ENCODE measurements at places on chromosomes 5 and 9.

DNA sequence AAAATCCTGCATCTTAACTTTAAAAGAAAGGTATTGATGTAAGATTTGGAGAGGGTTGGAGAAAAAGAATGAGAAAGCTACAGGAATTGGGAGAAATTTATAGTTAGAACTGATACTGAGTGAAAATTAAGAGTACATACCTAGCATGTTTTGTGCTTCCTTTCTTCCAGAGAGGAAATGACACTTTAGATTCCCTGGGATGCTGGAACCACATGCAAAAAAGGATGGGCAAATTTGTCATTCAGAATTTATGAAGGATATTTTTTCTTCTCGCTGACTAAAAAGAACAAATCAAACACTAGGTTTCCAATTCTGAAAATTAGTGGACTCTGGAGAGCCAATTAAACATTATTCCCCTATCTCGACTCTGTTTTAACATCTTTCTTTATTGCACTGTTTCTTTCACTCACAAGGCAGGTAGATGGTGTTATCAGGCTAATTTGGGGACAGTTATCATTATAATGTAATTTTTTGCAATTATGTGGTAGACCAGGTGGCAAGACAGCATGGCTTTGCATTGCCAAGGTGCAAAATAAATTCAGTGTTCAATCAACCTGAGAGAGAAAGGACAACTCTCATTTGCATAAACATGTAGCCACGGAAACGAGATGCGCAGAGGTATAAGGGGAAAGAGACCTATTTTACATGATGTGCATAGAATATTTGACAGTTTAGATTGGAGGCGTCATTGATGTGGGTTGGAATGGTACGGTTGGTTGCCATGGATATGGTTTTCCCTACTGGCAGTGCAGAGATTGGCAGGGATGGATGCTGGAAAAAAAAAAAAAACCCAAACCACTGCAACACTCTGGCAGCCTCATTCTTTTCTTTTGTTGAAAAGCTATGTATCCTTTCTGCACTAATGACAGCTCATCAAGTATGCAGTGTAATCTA is 320.4 kb upstream of the CCNH start:
- DNase-seq = no peak

DNA sequence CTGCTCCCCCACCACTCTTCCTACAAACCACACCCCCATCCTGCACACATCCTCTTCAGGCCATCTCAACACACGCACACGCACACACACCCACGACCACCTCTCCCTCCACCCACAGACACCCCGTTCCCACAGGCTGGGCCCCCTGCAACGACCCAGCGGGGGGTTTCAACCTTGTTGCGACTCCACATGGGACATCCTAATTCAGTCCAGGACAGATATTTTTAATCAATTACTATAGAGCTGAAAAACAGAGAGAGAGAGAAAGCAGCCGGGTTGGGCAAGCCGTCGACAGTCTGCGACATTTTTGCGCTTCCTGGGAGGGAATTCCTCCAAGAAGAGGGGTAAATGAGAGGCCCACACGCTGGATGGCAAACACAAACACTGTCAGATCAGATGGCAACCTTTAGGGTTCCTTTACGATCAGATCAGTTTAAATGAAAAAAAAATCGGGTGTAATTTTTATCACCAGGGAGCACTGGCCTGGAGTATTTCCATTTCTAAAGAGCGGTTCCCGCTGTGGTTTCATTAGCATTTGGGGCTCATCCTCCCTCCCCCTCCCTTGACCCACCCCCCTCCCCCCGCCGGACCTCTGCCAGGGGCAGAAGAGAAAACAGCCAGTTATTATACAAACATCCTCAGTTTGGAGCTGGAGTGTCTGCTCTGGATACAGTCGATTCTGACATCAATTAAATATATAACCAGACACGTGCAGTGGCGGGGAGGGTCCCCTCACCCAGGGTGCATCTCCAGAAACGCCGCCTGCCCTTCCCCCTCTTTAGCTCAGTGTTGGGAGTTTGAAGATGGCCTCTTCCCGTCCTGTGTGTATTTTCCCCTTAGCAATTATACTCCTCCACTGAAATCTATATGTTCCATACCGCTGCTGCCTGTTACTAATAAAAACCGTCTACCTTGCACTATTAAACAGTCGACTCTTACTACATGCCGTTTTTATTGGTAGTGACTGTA is 2.3 kb upstream of the IRX2 start:
- no peak for DNase-seq

DNA sequence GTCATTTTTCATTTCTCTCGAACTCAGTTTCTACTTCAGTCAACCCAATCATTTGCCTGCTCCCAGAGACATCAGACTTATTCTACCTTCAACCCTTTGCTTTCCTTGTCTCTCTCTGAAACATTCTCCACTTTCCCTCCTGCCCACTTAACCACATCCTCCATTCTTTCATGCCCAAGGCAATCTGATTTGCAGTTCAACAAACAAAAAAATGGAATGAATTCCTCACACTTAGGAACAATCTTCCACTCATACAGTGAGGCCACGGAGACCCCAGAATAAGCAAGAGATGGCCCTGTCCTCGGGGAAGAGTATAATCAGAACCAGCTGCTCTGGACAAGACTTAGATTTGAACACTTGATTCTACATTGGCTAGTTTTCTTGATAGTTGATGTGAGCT is 180.5 kb downstream of the RFK start:
- no peak for DNase-seq

GRCh38 chr5:65776441-65777141 is 54.6 kb downstream of the NLN start:
- no peak for DNase-seq

GRCh38 chr9:128011071-128011817 is 30.5 kb upstream of the EEIG1 start:
- no peak for DNase-seq

DNA sequence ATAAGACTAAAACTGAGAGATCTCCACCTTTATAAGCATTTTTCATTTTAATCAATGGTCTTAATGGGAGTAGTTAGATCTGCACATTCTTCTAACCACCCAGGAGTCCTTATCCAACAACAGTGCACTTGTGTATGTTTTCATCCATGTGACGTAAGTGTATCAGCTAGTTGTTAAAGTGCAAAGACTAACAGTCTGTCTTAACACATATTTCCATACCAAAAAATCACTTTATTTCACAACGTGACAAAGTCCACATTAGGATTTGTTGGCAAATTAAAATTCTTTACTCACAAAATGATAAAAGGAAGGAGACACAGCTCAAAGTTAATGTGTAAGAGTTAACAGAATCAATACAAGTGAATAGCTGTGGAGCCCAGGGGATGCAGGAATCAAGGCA is 1.9 kb upstream of the SMC2 start:
- no peak for DNase-seq

DNA sequence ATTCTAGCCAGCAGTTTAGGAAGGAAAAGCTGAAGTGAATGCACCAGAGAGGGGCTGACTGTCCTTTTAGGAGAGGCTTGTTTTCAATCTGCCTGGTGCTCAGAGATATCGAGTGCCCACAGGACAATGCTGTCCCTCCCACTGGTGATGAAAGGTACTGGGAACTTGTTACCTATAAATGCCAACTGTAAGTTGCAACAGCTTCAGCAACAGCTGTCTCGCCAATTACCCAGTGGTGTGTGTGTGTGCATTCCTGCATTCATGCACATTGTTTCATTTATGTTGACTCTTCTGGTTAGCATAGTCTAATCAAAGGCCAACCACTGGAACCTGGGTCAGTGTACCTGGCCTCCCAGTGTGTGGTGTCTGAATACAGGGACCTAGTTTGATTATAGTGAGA is 161.1 kb downstream of the CSNK1G3 start:
- no peak for DNase-seq

DNA sequence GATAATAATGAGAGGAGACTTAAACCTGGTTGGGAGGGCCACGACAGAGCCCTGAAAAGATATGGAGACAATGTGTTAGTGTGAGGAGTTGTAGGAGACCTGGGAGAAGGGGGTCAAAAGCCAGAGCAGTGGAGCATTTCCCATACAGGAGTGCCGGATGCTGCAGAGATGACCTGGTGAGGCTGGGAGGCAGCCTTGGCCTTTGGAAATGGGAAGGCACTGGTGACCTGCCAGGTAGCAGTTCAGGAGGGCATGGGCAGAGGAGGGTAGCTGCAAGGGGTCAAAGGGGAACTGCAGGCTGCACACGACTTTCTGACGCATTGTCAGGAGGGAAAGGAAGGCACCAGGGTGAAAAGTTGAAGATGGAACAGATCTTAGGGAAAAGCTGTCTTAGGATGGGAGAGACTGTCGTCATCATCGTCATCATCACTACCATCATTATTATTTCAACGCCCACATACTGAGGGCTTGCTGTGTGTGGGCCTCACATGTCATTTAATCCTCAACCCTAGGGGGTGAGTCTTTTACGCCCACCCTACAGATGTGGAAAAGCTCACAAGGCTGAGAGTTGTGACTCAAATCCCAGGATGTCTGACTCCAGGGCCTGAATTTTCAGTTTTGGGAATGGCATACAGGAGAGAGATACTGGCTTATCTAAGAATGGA is 13.3 kb downstream of the ARAP3 start:
- no peak for DNase-seq

DNA sequence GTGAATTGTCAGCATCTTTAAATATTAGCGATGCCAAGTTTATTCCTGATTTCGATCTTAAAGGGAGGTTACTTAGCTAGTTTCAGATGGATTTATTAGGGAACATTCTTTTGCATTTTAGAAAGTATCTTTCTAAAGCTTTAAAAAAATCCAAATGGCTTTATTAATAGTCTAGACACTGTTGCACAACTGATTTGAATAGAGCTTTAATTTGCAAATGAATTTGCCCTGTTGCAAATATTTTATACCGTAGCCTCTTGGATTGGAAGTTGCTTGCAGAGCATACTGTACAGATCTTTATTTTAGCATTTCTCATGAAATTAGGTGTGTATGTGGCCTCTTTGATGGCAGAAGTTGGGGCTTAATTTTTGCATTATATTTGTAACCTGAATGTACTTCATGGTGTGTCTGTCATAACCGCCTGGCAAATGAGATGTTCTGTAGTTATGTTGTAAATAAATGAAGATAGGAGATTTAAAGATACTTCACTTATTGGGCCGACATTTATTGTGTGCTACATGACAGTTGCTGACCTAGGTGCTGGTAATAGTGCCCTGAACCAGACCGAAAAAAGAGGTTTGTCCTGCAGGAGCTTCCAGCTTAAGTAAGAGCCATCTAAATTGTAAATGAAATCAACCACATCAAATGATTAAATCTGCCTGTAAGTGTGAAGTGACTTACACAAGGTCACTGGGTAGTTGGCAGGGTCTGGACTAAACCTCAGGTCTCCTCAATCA is 1.8 kb downstream of the TCERG1 start:
- DNase-seq = no peak

- DNase-seq = no peak
These were observed 208.9 kb upstream of the PANK3 start for GRCh38 chr5:168788107-168788506.

GRCh38 chr5:40991168-40991980 is 79.8 kb downstream of the MROH2B start:
- no peak for DNase-seq
